Activated naive CD8-positive, alpha-beta T cell treated with anti-CD3 and anti-CD28 coated beads for 36 hours (primary cell): ENCODE measurements at places on chromosomes 12 and 14. TPM values are rescaled to one million over a fixed set of nuclear protein-coding genes. Genes with fewer than 3 reads are reported as not detected.

DNA sequence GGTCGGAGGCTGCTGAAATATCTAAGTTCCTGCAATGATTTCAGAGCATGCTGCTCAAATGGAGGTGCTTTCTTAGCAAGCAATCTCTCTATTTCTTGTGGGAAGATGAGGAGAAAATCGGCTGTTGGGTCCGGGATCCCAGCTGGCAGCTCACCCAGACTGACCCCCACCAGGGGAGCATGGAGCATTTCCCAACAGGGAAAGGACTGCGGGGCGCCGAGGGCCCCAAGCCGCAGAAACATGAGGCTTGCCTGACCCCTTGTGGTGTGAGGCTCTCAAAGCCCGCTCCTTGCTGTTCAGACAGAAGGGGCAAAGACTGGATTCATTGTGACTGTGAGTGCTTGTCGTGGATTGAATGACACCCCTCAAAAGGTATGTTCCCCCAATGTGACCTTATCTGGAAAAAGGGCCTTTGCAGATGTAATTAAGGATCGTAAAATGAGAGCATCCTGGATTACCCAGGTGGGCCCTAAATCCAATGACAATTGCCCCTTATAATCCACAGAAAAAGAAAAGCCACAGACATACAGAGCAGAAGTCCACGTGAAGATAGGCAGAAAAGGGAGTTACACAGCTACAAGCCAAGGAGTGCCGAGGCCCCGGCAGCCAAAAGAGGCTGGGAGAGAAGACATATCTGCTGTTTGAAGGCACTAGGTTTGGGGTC is 116.3 kb upstream of the VASH1 start:
- no peak overlapping the region for H3K27ac ChIP-seq
- peaks cover 26% of the 10 kb centered on the region for H3K27me3 ChIP-seq
- H3K36me3 ChIP-seq: no peaks in the 10 kb centered on the region
- no peaks in the 10 kb centered on the region for H3K4me1 ChIP-seq
- DNase-seq: peak; percentile 11

DNA sequence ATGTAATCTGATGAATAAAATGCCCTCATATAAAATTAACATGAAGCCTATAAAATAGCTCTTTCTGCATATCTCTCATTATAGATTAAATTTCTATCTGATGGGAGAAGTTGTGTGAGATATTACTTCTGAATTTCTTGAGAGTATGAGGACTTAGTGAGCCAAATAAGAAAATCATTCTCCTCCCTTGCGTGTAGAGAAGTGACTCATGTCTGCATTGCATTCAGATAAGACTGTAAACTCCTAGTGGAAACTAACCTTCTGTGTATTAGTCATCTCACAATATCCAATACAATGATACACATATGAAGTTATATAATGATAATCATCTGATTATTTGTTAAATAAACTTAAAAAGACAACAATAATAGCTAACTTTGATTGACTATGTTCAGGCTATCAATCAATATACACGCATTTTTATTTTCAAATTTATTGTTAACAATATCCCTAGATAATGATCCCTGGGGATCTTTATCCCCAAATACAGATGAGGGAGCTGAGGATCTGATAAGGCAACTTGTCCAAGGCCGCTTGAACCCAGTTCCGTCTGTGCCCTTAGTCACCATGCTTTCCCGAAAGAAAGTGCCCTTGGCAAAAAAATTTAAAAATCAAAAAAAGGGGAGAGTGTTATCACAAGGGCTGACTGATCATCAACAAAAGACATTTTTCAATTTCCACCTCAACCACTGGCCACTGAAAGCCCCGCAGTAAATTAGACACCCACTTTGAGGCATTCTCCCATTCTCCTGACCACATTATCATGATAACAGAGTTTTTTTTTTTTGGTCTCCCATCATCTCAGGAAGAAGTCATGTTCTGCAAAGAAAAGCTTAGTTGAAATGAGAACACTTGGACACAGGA is 189.2 kb upstream of the RASSF8 start:
- no peak overlapping the region for H3K27ac ChIP-seq
- no peaks in the 10 kb centered on the region for H3K36me3 ChIP-seq
- DNase-seq: no peak
- H3K4me1 ChIP-seq: no peaks in the 10 kb centered on the region

DNA sequence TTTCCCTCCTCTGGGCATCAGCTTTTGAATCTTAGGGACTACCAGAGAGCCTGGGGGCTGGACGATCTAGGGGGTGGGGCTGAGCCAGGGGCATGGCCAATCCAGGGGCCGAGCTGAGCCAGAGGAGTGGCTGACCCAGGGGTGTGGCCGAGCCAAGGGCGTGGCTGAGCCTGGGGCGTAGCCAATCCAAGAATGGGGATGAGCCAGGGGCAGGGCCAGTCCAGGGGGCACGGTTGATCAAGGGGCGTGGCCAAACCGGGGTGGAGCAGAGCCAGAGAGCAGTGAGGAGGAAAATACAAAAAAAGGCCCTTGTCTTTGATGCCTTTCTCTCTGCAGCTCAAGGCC is 219.3 kb upstream of the NOS1 start:
- DNase-seq: peak; percentile 6
- no peak overlapping the region for H3K27ac ChIP-seq
- H3K4me1 ChIP-seq: no peaks in the 10 kb centered on the region
- no peak overlapping the region for H3K4me3 ChIP-seq

GPRC5D gene
- not detected for total RNA-seq

TMTC1 gene
- total RNA-seq: not detected

SLC6A15 gene
- total RNA-seq: 0.14 TPM

- H3K27ac ChIP-seq: no peak overlapping the region
- H3K36me3 ChIP-seq: no peaks in the 10 kb centered on the region
- H3K27me3 ChIP-seq: peaks cover 5% of the 10 kb centered on the region
- H3K4me1 ChIP-seq: no peaks in the 10 kb centered on the region
Observed at GRCh38 chr14:90600619-90601018, 203.8 kb downstream of the CALM1 start.

CLEC4D gene
- not detected for total RNA-seq

ACRBP gene
- total RNA-seq: 1.2 TPM

DNA sequence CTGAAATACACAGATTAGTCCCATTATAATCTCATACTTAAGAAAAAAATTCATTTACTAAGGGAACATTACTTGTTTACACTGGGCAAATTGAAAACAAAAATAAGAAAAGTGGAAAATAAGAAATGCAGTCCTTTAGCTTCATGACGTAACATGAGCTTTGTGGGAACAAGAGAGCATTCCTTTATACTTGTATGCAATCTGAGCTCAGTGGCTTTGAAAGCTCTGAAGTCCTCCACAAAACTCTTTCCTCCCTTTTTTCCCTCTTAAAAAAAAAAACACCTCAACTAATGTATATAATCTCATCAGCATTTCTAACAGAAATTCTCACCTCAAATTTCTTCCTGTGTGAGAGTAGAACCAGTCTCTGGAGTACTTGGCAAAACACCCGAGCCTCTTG is 76.9 kb upstream of the OTX2 start:
- no peaks in the 10 kb centered on the region for H3K4me1 ChIP-seq
- no peak for DNase-seq
- H3K4me3 ChIP-seq: no peak overlapping the region
- H3K27me3 ChIP-seq: peaks cover 48% of the 10 kb centered on the region

KLHL33 gene
- total RNA-seq: 0.50 TPM

- no peaks in the 10 kb centered on the region for H3K27me3 ChIP-seq
- no peak overlapping the region for H3K4me3 ChIP-seq
- no peaks in the 10 kb centered on the region for H3K4me1 ChIP-seq
- no peak for DNase-seq
- peaks cover 6% of the 10 kb centered on the region for H3K36me3 ChIP-seq
- H3K27ac ChIP-seq: no peak overlapping the region
Observed at GRCh38 chr12:26507613-26508012, 312.2 kb downstream of the SSPN start.

- no peak overlapping the region for H3K27ac ChIP-seq
- H3K36me3 ChIP-seq: no peaks in the 10 kb centered on the region
- DNase-seq: no peak
- H3K27me3 ChIP-seq: peaks cover 14% of the 10 kb centered on the region
- H3K4me3 ChIP-seq: no peak overlapping the region
Observed at GRCh38 chr14:75486318-75486717, 36.0 kb upstream of the BATF start.
